ENCODE measurements at places on chromosomes 6 and 20.
A peak's percentile ranks its signal among the peaks of the same experiment; 100 is the strongest.

DNA sequence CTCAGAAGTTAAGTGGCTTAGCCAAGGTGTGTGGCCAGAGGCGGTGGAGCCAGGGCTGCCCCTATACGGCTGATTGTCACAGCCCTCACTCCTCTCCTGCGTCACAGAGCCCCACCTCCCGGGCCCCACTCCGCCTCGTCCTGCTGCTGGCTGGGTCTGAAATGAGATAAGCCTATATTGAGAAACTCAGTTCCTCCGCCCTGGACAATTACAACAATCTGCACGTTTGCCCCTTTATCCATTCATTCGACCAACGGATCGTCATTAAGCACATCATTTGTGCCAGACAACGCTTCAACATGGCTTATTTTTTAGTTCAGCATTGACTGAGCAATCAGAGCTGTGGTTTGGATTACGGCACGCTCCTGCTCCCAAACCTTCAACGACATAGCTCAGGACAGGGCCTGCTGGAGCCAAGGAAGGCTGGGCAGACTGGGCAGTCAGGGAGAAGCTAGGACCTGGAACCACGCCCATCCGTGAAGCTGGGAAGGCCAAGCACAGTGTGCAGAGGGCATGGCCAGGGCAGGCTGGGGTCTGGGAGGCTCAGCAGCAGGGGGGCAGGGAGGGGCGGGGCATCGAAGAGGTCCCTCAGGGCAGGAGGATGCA, 16.6 kb upstream of the EZR start:
- no peak for DNase-seq

GRCh38 chr20:46545077-46545826, 5.2 kb downstream of the OCSTAMP start:
- peak; percentile 70 for DNase-seq

DNA sequence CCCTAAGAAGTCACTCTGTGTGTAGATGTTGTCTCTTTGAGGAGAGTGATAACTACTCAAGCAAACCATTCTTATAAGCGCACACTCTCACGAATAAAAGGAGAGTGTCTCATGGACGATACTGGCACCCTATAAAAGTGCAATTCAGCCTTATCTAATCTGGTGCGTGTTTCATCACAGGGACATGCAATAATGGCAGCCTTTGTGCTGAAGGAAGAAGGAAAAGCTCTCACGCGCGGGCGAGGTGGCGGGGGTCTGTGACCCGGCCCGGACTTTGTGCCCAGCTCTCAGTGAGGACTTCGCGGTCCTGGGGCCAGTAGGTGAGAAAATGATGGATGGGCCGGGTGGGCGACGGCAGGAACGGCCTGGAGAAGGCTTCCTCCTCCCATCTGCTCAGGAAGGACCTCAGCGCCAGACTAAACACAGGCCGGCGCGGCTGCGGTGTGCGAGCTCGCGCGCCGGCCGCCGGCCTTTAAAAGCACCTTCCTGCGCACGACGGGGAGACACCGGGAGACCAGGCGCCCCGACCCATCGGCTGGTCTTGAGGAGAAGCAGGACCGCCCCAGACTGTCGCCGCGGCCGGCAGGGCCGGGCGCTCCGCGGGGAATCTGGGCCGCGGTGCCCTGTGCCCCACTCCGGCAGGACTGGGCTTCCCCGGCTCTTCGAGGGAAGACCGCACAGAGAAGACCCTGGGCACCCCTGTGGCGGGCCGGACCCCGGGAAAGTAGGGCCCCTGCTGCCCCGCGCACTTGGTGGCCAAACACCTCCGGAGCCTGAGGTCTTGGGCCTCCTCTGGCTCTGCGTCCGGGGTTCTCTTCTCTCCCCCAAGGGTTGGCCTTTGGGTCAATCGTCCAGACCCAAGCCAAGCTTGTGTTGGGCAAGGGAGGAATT, 8.3 kb upstream of the FOXC1 start:
- DNase-seq: no peak

- DNase-seq: no peak
Measured at GRCh38 chr6:77403424-77403823, 59.9 kb downstream of the HTR1B start.

GRCh38 chr6:159966981-159967380, 1.9 kb upstream of the IGF2R start:
- DNase-seq: no peak

- DNase-seq: peak; percentile 47
Measured at GRCh38 chr20:14948416-14948815, 611.0 kb upstream of the FLRT3 start.

DNA sequence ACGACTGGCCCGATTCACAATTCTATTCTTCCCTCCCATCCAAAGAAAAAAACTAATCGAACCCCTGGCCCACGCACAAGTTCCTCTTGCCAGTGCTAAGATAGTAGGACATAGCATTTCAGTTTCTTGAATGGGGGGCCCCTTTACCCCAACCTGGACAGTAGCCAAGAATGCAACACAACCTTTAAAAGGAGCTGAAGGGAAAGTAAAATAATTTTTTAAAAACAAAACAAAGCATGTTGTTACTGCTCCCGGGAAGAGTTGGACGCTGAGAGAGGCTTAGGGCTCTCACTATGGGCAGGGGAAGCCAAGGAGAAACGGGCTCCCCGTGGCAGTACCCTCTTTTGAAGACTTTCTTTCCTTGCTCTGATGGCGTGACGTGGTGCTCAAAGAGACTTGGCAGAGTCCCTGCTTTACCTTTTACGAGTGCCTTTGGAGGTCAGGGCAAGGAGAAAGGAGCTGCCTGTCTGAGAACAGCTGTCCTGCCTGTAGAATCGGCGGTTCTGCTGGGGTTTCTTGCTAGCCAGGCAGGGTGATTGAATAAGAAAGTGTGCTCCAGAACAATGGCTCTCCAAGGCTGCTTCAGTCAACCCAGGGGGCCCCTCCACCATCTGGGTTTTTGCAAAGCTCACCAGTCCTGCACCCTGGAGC, 5.8 kb downstream of the TFAP2C start:
- DNase-seq: no peak

DNA sequence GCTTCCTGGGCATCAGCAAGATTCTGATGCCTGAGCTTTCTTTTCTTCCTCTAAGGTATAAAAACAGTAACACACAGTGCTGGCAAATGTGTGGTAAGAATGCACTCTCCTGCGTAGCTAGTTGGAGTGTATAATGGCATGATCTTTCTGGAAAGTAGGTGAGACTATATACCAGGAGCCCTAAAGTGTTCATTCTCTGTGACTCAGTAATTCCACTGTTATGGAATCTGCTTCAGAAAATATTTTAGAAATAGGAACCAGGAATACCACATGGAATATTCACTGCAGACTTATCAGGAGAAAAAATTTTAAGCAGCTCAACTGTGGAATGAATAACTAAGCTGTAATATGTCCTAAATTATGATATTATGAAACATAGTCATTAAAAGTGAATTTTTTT, 16.9 kb upstream of the CSE1L start:
- DNase-seq: no peak

GRCh38 chr6:38603496-38603895, 36.2 kb downstream of the BTBD9 start:
- no peak for DNase-seq

- DNase-seq: no peak
Measured at GRCh38 chr6:46078294-46078693, 51.5 kb upstream of the ENPP4 start.

DNA sequence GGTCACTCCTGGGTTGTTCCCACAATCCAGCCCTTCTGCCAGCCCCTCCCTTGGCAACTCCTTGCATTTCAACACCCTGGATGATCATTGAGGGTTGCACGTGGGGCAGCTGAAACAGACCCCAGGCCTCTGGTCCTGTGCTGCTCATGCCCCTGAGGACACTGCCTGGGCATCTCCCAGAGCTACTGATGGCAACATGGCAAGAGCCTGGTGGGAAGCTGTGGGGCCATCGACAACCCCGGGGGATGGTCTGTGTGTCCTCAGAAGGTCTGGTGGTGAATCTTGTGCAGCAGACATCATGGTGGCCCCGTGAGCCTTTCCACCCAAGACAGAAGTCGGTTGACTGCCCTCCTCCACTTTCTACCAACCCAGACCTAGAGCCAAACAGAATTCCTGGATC, 4.9 kb upstream of the ANGPT4 start:
- DNase-seq: no peak

GRCh38 chr6:165695722-165696515, 32.9 kb upstream of the PDE10A start:
- no peak for DNase-seq

GRCh38 chr20:3172933-3173609, at the start of gene LZTS3:
Gene LZTS3, minus strand, starts transcription at chr20:3173549. Its CDS starts 6,386 bp downstream, at chr20:3167163.
- DNase-seq: peak; percentile 39

DNA sequence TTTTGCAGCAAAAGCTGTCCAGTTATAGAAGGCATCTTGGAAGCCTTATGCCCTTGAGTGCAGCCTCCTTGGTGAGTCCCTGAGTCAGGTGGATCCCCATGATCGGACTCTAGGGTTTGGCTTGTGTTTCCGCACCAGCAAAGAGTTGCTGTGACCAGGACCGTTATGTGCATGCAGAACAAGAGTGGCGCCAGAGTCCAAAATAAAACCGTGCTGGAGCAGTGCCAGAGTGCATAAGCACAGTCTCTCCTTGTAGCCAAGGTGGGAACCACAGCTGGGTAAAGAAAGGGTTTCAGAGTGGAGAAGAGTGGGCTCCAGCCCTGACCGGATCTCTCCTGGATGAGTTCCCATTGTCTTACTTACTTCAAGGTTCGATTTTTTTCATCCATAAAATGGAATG, 58.6 kb downstream of the FOXA2 start:
- no peak for DNase-seq

GRCh38 chr20:60046436-60046835, 88.2 kb downstream of the CDH26 start:
- no peak for DNase-seq
